ENCODE measurements at places on chromosomes 1 and 21.
A peak's percentile ranks its signal among the peaks of the same experiment; 100 is the strongest.

GRCh38 chr1:151898519-151898991 is 10.8 kb downstream of the THEM4 start:
- DNase-seq = no peak

GRCh38 chr1:231933711-231934626 is 307.4 kb downstream of the DISC1 start:
- DNase-seq = no peak

DNA sequence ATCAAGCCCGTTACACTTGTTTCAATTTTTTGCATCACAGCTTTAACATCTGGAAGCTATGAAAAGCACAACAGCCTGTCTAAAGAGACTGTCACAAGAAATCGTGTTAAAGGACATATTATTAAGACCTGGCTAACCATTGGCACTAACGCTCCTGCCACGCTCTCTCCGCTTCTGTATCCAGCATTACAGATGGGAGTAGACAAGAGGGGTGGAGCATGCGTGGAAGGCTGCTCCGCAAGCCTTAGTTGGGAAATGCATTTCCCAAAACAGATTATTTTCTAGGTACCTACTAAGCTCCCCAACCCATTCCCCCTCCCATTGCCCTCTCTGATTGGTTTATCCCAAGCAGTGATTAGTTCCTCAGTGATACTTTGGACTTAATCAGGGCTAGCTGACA is 72.4 kb downstream of the NTNG1 start:
- no peak for DNase-seq

DNA sequence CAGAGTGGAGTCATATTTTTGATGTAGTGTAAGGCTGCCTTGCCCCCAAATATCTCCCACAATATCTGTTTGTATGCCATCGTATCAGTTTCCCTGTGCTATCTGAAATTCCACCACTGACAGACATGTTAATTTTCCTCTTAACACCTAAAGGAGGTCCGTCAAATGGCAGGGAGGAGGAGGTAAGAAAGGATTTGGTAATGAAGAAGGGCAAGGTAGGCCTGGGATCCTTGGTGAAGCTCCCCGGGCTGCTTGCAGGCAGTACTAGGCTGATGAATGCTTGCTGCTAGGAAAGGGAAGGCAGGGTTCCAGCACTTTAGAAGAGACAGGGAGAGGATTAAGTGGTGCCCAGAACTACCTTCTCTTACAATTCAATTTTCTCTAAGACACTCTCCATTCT is 402.4 kb upstream of the ZP4 start:
- DNase-seq = no peak

- no peak for DNase-seq
These were observed 25.3 kb upstream of the NMNAT2 start for GRCh38 chr1:183443466-183443865.

DNA sequence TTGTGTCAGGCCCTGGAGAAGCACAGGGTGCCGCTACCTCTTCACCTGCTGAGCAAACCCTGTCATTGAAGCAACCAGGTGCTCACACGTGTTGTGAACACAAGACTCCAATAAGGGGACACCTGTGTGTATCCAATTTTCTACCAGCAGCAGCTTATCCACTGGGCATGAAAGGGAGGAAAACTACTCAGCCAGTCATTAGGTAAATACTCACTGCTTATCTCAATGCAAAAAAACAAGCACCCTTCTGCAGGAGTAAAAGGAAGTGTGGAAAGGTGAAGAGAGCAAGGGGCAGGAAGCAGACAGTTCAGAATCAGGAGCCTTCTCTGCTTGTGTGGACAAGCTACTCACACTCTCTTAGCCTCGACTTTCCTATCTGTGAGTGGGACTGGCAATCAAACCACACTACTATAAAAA is 148.9 kb downstream of the ETS2 start:
- no peak for DNase-seq

DNA sequence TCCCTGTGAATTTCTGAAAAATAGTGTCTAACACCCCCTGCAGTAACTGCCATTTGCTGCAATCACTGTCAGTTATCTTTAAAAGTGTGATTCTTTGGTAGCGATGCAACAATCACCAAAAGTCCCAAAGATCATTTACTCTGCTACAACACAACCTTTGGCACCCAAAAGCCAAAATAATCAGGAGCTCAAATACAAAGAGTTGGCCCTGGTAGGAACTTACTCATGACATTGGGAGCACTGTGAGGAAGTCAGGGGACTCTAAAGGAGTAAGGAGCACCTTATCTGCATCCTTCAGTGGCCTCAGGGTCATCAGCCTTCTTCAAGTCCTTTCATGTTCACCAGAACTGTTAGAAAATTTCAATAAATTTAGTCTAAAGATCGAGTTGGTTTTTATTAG is 54.6 kb downstream of the SLC16A1 start:
- no peak for DNase-seq

DNA sequence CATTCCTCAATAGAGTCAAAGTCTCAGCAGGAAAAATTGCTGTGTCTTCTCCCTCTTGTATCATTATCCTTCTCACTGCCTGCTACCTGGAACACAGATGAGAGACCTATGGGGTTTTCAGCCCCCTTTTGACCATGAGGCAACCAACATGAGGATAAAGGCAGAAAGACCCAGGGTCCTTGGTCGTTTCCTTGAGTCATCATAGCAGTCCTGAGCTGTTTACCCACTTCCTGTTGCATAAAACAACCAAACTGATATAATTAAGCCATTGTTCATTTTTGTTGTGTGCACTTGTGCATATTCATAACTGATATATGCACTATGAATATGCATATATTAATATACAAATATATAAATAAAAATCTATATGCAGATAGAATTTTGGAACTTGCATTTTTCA is 188.3 kb upstream of the MAP1LC3C start:
- DNase-seq = no peak

GRCh38 chr1:4447778-4448420 is 206.5 kb upstream of the AJAP1 start:
- DNase-seq = no peak

DNA sequence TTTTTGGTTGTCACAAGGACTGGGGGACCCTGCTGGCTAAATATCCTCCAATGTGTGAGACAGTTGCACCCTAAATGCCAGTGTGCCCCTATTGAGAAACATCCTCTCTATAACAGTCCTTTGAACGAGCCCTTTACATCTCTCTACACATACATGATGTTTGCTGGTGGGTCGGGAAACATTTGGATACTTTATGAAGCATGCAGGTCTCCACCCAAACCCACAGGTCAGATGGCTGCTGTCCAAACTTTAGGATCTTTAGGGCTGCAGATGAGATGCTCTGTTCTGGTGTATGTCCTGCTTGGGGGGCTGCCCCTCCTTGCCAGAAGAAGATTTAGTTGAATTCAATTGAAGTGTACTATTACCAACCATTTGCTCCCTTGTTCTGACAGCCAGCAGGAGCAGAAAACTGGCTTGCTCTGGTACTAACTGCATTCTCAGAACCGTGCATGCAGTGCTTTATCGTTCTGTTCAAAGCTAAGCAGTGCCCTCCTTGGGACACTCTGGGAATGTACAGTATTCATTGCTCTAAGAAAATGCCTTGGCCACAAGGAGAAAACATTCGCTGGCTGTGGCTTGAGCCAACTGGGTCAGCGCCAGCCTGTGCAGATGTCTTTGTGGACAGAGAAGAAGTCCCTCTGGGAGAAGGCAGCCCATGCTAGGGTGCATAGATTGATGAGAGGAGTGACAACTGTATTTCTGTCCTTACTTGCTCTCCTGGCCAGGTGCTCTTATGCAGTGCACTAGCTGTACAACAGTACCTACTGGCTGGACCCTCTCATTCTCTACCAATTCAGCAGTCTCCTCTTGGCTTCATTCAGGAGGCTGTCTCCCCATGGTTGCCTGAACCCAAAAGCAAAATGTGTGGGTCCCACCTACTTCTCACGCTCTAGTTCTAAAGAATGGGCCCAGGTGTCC is 61.4 kb upstream of the DIRAS3 start:
- peak; percentile 32 for DNase-seq

GRCh38 chr21:37419228-37419906 is 52.8 kb downstream of the DYRK1A start:
- DNase-seq = no peak

GRCh38 chr21:30726726-30727125 is 8.1 kb upstream of the KRTAP21-3 start:
- DNase-seq = no peak

DNA sequence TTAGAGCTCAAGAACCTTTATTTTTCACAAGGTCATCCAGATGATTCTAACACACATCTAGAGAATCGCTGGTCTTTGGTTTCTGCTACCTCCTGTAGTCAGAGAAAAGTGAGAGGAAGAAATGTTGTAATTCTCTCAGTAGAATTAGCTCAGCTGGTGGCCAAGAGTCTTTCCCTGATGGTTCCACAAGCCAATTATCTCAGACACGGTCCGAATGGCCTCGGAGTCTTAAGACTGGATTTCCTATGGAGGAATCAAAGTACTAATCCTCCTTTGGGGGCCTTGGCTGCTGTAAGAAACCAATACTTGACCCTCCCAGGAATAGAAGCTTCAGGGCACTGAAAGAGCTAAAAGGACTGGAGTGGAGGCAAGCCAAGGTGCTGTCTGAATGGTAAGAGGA is 1.8 kb downstream of the TMEM81 start:
- no peak for DNase-seq

DNA sequence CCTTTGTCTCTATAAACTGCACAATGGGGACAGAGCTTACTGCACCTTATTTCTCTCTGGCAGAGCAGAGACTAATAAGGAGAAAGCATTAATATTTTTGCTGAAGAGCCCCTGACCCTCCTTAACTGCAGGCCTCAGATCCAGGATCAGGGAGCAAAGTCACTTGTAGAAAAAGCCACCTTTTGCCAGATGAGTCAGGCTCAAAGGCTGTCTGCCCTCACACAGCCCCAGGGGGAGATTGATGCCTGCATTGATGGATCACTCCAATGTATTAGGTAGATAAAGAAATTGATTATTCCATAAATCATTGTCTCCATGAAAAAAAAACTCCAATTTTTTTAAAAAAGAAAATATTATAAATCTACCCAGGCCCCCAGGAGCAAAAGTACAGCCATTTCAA is 15.8 kb downstream of the GRIK3 start:
- no peak for DNase-seq

DNA sequence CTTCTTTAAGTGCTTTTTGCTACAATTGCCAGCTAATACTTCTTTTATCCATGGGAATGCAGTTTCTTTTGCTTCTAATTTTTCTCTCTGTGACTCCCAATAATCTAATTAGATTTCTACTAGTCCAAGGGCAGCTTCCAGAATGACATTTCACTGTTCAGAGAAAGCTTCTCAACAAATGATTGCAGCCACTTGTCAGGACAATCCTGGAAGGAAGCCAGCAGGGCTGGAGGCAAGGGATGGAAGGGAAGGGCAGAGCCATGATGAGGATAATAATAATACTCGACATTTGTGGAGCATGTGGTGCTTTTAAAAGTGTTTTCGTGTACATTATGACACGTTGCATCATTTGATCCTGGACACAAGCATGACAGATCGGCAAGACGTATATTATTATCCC is 19.4 kb downstream of the F11R start:
- no peak for DNase-seq

GRCh38 chr1:203351037-203351625 is at the start of gene FMOD:
FMOD (minus strand) TSS chr1:203351122; CDS start chr1:203348270, 2,852 bp downstream.
- DNase-seq = peak; percentile 55

DNA sequence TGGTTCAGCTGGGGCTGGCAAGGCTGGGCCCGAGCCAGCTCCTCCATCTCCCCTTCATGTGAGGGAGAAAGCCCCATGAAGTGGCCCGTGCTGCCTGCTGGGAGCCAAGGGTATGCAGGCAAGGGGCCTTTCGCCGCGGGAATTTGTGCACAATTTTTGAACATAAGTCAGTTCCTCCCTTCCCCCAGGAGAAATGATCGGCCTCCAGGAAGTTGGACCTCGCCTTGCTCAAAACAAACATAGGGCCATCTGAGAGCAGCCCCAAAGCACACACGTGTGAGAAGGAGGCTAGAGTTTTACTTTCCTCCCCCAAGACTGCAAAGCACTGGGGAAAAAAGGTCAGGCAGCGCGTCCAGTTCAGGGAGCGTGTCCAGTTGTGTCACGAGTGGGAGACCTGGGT is 64.7 kb downstream of the PRDM16 start:
- no peak for DNase-seq

GRCh38 chr1:110903853-110904500 is 31.0 kb downstream of the CD53 start:
- DNase-seq = no peak

DNA sequence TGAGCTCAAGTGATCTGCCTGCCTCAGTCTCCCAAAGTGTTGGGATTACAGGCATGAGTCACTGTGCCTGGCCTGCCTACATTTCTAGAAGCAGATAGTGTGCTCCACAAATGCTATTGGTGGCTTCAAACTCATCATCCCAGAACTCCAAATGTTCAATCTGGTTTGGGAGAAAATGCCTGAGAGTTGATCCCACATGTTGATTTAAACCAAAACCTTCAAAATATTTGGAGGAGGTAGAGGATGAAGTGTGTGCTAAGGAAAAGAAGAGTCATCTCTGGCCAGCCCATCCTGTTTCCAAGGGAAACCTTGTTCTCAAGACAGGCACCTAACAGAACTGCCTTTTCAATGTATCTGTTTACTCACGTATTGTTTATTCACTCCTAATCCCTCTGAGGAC is 55.4 kb upstream of the GRHL3 start:
- DNase-seq = no peak

DNA sequence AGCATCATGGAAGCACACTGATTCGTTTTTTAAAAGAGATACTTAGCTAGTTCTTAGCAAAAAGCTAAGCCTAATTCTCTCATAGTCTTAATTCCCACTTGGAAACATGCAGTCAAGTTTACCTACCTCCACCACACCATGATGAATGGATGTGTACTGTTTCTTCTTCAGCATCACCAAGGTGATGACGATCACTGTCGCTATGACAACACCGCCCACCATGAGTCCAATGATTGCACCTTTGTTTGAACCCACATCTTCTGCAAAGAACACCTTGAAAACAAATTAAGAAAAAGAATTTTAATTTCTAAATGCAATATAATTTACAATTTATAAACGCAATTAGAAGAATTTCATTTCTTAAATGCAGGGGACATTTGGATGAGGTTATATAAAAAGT is 156.8 kb downstream of the GABPA start:
- DNase-seq = no peak

GRCh38 chr1:111943846-111944749 is 45.4 kb downstream of the KCND3 start:
- no peak for DNase-seq

GRCh38 chr1:179598631-179599030 is 7.0 kb downstream of the TDRD5 start:
- no peak for DNase-seq

DNA sequence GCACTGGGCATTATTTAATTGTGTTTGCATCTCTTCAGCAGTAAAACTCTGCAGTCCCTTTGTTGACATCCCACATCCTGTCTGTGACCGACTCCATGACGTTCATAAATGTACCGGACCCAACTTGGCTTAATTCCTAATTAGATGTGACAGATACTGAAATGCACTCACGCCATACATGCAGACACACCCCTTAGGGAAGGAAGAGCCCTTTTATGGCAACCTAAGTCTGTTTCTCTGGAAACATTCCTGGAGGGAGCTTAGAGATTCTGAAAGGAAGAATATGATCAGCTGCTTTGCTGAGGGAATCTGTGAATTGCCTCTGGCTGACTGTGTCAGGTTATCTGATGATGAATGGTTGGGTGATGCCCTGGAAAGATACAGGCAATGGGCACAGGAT is 33.4 kb downstream of the ADAMTS5 start:
- no peak for DNase-seq
